ENCODE measurements at places on chromosomes 11 and 22.

DNA sequence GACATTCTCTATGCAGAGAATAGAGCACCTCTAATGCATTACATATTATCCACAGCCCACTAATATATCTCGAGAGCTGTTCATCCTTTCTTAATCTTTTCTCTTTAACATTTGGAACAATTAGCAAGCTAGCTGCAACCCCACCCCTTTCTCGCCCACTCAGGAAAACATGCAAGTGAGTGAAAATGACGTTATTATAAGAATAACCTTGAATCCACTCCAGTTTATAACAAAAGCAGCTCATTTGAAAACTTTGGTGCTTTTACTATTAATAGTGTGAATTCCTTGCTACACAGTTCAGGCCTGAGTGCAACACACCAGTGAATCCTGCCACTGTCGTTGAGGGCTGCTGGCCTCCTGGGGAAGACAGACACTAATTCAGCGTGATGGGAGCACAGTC lies 63.3 kb upstream of the BMAL1 start:
- no peak for DNase-seq

- no peak for DNase-seq
Measured at GRCh38 chr11:93498161-93498560, 45.0 kb downstream of the SMCO4 start.

DNA sequence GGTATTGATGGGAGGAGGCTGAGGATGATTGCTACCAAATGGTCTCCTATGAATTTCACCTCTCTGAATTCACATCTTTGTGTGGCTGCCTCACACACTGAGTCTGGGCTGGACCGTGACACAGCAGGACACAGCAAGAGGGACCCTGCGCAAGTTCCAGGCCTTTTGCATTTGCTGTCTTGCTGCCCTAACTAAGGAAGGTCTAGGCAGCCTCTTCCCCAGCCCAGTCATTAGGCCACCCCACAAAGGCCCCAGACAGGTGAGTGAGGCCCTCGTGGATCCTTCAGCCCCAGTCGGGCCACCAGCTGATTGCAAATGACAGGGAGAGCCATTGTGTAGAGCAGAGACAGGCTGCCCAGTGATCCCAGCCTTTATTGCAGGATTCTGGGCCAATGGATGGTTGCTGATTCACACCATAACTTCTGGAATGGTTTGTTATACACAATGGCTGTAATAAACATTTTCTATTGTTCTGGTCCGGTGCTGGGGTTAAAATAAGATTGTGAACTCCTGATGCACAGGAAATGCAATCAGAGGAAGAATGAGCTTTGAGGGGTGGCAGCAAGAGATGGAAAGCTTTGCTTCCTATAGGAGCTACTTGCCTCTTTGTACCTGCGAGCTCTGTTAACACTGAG lies 28.5 kb upstream of the CSNK2A3 start:
- no peak for DNase-seq

DNA sequence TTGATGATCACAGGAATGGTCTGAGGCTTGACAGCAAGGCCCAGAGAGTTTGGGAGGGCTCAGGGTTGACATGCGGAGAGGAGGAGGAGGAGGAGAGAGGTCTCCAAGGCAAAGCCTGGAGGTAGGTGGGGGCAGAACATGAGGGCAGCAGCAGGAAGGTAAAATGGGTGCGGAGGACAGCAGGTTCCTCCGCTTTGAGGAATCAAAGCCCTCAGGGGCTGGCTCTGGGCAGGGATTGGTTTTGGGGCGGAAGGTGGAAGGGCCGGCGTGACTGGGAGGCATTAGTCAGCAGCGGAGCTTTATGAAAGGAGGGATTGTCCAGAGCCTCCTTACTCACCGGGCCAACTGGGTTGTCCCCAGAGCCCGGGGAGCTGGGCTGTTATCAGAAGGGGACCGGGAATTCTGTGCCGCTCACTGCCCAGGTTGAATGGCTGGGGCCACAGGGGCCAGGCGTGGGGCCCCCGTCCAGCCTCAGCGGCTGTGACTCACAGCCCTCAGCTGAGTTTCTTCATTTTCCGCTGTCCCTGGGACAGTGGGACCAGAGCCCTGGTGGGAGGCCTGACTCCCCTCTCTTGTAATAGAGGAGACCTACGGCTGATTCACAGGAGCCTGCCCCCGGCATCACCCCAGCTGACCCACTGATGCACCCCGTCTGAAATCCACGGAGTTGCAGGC lies 36.2 kb downstream of the LIF start:
- DNase-seq = no peak

DNA sequence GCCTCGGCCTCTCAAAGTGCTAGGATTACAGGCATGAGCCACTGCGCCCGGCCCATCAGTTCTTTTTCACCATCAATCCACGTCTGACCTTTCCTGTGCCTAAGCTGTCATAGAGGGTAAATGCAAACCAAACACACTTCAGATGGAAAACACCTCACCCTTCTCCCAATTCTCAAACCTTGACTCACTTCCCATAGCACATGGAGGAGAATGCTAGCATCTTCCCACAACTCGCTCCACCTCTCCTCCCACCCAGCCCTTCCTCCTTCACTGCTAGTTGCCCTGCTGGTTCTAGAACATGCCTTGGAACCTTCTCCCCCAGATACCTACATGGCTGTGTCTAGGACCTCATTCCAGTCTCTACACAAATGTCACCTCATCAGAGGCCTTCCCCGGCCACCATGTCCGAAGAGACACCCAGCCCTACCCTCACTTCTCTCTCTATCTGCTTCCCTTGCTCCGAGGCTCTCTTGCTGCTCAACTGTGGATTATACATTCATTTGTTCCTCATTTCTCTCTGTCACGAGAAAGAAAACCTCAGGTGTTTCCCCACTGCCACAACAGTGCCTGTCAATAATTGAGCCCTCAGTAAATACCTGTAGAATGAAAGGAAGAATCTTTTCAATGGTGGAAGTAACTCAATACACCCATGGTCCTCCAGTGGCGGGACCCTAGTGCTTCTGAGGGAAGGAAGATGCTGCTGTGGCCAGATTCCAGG lies 21.3 kb upstream of the NCF4 start:
- no peak for DNase-seq

- no peak for DNase-seq
Measured at GRCh38 chr11:17026487-17027082, 12.4 kb upstream of the PLEKHA7 start.

All from stromal cell of bone marrow (primary cell).